ENCODE measurements at places on chromosomes 1 and 21.

GRCh38 chr1:178607718-178608408 lies 95.0 kb downstream of the TEX35 start:
- DNase-seq, result no peak

- DNase-seq, result no peak
Observed at GRCh38 chr21:32565856-32566465, 19.4 kb downstream of the TCP10L start.

GRCh38 chr1:214514819-214515383 lies 36.5 kb downstream of the PTPN14 start:
- DNase-seq, result no peak

DNA sequence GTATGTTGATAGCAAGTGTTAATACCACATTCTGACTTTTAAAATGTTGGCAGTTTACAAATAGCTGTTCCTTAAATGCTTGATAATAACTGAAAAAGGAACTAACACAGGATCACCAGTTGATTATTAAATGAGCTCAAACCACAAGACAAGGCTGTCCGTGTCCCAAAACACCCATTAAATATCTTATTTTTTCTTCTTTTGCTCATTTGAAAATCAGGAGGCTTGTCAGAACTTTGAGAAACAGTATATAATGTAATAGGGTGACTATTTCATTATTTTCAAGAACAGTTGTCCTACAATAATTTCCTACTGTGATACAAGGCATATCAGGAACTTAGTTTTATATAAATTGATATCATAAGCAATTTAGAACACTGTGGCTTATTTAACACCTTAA lies 2.7 kb downstream of the CDKN2C start:
- DNase-seq, result peak; percentile 64

GRCh38 chr1:244952940-244953339 lies 88.6 kb upstream of the HNRNPU start:
- no peak for DNase-seq

GRCh38 chr21:14477133-14477532 lies 69.0 kb downstream of the SAMSN1 start:
- no peak for DNase-seq

- no peak for DNase-seq
Observed at GRCh38 chr1:156509424-156510034, 9.0 kb upstream of the MEF2D start.

DNA sequence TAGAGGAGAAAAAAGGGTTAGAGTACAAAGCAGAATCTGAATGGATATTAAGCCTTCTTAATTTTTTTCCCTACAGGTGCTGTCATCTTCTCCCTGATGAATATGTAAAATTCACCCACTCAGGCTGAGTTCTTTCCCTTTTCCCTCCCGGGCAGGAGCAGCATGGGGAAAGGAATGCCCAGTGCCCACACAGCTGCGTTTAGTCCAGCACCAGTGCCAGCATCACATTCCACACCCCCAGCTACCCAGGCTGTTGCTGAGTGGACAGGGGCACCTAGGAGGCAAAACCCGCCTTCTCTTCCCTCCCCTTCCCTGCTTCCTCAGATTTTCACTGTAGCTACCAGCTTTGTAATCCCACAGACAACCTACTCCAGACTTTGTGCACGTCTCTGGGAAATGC lies 3.4 kb upstream of the CADM3 start:
- DNase-seq, result no peak

Data from NCI-H1105 treated with DMSO at 0.1 percent for 48 hours (cell line).